Type B pancreatic cell (in vitro differentiated cells): ENCODE measurements at places on chromosomes 3 and 15. TPM values are rescaled to one million over a fixed set of nuclear protein-coding genes. Genes with fewer than 3 reads are reported as not detected.
A peak's percentile ranks its signal among the peaks of the same experiment; 100 is the strongest.

Gene CAND2
- total RNA-seq: 5.5 and 11.1 TPM in 2 replicates

Gene CLDN1
- 9.7 and 11.9 TPM in 2 replicates for total RNA-seq

Gene IL1RAP
- 8.2 and 14.8 TPM in 2 replicates for total RNA-seq

Gene MKRN3
- 0.34 TPM in 1 of 2 replicates, not detected in the other for total RNA-seq

Gene CPEB1
- total RNA-seq: 1.6 and 1.8 TPM in 2 replicates

Gene ZNF662
- total RNA-seq: 0.48 TPM in 1 of 2 replicates, not detected in the other

Gene MTHFS
- total RNA-seq: 22.7 and 27.6 TPM in 2 replicates

Gene RTP1
- not detected in 2 replicates for total RNA-seq

Gene CFAP92
- 4.4 and 4.5 TPM in 2 replicates for total RNA-seq

Gene CSPG4
- total RNA-seq: 0.19 and 7.3 TPM in 2 replicates

DNA sequence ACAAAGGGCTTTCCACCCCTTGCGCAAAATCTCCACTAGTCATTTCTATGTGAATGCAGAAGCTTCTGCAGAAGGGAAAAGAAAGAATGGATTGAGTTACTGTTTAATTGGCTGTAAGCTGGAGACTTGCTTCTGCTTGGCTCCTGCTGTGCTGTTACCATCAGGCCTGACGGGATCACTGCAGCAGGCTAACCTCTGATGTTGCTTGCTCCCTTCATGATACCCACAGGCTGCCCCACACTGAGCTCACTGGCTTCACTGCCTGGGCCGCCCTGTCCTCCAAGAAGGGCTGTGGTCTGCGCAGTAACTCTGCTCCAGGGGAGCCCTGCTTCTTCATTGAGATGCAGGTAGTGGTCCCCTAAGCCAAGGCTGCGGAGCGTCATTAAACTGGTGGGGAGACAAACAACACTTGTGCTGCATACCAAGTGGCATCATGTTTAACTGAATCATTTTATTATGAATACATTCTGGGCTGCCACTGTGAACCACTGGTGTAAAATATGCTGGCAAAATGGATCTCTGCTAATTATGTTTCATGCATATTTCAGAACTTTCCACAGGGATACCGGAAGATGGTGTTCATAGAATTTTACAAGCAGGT, 78.6 kb downstream of the WDR49 start:
- no peak for DNase-seq

DNA sequence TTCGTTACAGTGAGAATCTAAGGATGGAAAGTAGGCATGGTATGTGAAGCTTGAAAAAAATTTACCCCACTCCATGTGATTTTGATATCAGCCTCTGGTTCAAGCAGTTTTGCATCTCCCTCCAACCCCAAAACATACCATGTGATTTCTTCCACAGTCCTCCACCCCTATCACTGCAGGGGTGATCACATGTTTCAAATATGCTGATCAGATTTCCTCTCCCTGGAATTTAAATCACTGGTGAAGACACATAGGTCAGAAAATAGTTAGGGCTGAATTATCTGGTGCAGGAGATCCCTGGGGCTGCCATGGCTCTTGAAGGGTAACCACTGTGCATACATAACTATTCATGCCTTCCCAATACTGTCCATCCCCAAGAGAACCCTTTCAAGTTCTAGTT, 119.7 kb upstream of the THRB start:
- DNase-seq: no peak

DNA sequence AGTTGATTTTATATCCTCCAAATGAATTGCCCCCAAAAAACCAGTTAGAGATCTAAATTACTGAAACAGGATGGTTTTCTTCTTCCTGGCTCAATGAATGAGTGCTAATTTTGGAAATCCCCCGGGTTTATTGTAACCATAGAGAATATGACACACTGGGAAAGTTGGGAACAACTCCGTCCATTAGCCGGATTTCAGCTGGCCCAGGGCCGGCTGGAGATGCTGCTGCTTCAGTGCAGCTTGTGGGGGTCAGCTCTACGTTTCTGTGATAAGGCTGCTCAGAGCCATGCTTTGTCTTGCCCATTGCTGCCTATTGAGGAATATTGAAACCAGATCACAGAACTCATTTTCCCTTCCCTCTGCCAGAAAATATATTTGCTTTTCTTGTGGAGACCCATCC, 20.3 kb downstream of the GYG1 start:
- no peak for DNase-seq

DNA sequence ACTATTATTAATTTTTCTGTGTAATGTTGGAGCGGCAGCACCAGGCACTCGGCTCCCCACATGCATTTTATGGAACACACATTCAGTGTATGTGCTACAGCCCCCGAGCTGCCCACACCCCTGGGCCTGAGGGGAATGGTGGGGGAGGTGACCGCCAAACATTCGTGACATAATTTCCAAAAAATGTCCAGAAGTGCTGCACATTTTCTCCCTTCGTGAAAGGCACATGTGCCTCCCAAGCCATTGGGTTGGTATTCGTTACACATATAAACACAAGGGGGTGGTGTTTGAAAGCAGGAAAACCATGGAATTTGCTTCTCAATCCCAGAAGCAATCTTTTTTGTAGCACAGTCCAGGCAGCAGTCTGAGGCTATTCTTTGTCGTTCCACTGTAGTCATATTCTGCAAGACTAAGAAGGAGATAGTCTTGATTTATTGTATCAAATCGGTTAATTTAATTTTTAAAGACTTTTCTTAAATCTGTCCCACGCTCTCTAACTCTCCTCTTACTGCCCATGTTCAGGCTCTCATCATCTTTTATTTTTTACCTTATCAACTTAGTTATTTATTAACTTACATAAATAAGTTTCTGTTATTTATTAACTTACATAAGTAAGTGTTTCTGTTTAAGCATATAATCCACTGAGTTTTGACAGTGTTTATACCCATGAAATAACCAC, 39.2 kb upstream of the POLR2M start:
- no peak for DNase-seq

- DNase-seq: no peak
Observed at GRCh38 chr3:195451373-195452015, 8.7 kb upstream of the ACAP2 start.

GRCh38 chr15:62981071-62981470, 61.5 kb upstream of the TPM1 start:
- DNase-seq: no peak

DNA sequence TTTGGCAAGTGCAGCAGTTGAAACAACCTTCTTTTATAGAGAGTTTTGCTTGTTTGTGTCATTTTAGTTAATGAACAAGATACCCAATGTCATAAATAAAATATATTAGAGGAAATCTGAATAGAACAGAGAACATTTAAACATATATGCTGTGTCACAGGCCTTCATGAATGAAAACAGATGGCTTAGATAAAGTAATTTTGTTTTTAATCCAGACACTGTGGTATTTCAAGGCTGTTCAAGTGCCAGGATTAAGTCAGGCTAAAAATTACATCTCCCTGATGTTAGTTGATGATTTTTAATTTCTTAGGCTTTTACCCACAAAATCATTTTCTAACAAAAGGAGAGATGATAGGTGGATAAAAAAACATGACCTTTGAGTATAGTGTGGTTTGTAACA, 4.9 kb upstream of the ACKR4 start:
- DNase-seq: no peak

- no peak for DNase-seq
Observed at GRCh38 chr3:108090049-108090700, 656 bp downstream of the CD47 start.

- DNase-seq: no peak
Observed at GRCh38 chr3:7547826-7548225, 686.9 kb downstream of the GRM7 start.

DNA sequence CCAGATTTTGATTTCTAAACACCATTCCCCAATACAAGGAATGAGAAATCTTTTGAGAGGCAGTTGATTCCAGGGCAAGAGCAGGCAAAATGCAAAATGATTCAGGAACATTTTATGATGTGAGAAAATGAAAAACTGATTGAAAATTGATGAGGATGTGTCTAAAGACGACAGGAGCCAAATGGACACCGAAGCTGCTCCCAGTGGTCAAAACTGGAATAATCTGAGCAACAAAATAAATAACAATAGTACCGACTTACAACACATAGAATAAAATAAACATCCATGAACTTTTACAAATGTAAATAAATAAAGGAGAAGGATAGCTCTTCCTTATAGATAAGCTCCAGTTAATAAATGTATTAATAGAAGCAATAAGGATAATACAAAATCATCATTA, 186.8 kb downstream of the OCA2 start:
- no peak for DNase-seq

- no peak for DNase-seq
Observed at GRCh38 chr3:150249779-150250470, 158.2 kb upstream of the TSC22D2 start.

GRCh38 chr3:196016059-196016458, 65.8 kb downstream of the TFRC start:
- DNase-seq: no peak

GRCh38 chr15:31136016-31136415, 34.5 kb upstream of the TRPM1 start:
- no peak for DNase-seq

DNA sequence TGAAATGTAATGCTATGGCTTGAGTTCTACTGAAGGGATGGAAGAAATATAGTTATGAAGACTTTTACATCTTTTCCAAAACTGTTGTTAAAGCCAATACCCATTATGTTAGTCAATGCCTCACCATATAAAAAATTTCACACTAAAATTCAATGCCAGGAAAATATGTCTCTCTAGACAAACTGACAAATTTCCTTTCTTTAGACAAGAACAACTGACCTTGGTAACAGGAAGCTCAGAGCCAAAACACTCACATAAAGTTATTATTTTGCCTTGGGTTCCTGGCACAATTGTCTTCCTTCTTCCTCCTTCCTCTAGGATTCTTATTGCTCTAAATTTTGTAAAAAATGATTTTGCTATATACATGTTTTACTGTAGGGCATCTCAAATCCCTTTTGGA, 26.7 kb downstream of the INTS14 start:
- no peak for DNase-seq

- no peak for DNase-seq
Observed at GRCh38 chr3:124850633-124851032, 36.5 kb downstream of the ITGB5 start.

GRCh38 chr15:65903296-65904073, 34.2 kb downstream of the RAB11A start:
- DNase-seq: no peak

DNA sequence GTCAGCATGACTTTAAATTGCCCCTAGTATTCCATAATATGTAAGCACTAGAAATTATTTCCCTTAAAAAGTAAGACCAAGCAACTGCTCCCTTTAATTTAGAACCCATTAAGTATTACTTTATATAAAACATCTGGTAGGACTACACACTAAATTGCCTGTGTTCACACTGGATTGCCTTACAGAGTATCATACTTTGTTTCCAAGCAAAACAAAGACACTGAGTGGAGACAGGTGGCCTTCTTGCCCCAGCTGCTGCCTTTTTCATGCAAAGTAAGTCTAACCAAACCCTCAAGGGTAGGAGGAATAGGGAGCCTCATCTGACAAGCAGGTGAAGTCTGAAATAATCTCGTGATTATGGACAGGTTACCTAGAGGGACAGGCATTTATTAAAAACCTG, 87.3 kb downstream of the PEX5L start:
- DNase-seq: no peak

DNA sequence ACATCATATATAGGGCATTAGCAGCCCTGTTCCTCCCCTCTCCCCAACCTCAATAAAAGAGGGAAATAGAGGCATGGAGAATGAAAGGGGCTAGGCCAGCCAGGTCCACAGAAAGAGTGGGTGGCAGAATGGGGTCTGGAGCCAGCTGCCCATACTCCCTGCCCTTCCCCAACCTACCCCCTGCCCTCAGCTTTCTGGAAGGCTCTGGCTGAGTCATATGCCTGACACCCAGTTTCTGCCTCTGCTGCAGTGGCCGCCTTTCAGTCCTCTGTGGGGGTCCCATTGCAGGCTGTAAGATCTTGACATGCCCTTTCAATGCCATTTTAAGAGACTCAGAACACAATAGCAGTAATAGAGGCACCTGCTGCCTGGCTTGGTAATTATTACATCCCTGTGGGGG, 95.7 kb downstream of the LINGO1 start:
- no peak for DNase-seq

DNA sequence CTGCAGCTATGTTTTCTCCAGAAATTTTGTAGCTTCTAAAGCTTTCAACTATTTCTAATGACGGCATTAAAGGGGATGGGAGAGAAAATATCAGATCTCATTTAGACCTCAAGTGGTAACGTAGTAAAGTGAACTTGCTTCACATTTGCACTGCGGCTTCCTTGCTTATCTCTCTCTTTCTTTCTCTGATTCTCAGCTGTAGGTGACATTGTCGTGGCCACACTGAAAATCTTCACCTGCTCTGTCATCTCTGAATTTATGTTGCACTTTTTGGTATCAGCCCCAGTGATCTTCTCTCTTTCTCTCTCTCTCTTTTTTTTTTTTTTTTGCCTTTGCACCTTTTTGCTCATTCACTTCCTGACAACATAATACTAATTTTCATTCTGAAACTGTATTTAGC, 254.1 kb upstream of the SATB1 start:
- no peak for DNase-seq

- DNase-seq: no peak
Observed at GRCh38 chr3:31979001-31979697, 1.9 kb downstream of the OSBPL10 start.

DNA sequence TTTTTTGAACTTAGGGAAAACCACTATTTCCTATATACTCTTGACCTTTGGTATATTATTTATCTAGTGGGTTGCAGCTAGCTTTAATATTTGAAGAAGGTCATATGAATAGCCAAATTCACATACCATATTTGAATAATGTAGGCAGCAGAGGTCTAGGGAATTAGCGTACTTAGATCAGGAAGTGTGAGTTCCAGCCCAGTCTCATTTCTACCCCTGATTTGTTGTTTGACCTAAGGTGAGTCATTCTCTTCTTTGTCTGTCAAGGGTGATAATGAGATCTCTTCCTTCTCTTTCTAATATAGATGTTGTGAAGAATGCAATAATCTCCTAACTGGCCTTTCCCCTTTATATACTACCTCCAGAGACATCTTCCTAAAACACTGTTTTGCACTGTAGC, 36.6 kb upstream of the ZPLD1 start:
- DNase-seq: no peak

- no peak for DNase-seq
Observed at GRCh38 chr15:80783260-80783659, 4.1 kb downstream of the CEMIP start.

GRCh38 chr3:142657033-142657432, 60.8 kb downstream of the PLS1 start:
- DNase-seq: no peak

DNA sequence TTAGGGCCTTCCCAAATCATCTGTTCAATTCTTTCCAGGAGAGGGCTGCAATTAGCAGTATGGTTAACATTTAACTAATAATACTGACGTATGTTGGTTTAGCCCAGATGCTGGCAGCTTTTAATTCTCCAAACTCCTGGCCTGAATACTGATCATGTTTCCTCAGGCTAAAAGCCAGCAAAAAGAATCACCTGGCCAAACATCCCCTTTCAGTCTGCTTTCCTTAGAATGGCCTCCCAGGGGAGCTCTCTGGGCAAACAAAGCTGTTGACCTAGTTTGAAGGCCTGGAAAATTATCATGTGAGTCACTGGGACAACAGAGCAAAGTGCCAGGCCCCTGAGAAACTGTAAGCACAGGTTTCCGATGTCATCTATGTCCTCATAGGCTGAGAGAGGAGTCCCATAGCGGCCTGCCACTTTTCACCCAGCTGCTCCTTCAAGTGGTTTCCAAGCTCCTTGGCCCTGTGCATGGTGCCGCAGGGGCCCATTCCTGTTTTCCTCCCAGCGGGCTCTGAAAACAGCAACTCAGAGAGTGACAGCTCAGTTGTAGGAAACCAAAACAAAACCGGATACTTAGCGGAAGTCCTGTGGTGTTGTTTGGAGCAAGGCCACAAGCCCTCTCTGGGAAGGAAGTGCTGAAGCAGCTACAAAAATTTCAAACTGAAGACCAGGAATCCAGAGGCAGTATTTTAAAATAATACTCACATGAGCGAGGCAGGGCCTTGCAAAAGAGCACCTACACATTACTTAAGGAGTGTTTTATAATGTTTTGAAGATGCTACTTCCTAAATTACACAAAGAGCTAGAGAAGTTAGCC, 36.5 kb upstream of the RAB11A start:
- DNase-seq: peak; percentile 72
